ENCODE measurements at places on chromosomes 3 and 15.

DNA sequence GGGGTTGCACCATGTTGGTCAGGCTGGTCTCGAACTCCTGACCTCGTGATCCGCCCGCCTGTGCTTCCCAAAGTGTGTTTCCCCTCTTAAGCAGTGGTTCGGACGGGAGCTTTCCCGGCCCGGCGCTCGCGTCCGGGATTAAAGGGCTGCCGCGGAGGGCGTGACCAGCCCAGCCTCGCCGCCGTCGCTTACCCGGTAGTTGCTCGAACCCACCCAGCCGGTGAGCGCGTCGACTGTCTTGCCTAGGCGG, 513 bp downstream of the CLASP2 start:
- DNase-seq = no peak

- DNase-seq = no peak
Observed at GRCh38 chr15:79075256-79075655, 15.3 kb downstream of the RASGRF1 start.

DNA sequence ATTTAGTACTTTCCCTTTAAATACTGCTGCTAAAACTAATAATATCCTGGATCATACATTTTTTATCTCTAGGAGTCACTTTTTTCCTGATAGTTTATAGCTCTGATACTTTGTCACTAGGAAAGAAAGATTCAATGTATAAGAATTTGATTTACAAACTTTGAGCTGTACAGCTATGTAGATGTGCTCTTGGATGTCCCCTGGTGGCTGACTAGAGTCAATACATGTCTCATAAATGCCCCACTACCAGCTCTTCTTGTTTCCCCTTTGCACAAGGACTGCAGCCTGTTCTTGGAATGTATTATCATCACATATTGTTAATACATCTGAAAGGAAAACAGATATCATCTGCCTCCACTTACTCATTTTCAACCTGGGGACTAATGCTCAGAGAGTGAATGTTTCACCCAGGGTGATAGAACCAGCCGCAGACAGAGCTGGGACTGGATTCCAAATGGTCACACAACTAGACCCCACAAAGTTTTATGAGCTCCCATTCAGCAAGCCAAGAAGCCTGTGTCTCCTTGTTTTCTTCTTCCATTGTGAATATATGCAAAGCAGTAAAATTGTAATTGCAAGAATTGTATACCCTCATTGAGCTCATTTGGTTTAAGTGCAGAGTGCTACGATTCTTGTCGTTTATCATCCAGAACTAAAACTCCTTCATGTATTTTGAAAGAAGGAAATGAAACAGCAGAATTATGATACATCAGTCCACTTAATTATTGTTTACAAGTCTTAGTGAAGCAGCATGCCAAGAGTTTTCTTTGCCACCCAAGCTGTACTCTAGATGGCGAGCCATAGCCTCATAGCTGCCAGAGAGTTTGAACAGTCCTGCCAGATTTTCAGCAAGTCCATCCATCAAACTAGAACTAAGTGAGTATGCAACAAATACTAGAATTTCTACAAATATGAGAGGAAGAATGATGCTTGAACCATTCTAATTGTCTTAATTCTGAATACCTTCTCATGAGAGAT, 261.6 kb upstream of the LMCD1 start:
- no peak for DNase-seq

- no peak for DNase-seq
Observed at GRCh38 chr3:78791753-78792152, 976.0 kb downstream of the ROBO1 start.

DNA sequence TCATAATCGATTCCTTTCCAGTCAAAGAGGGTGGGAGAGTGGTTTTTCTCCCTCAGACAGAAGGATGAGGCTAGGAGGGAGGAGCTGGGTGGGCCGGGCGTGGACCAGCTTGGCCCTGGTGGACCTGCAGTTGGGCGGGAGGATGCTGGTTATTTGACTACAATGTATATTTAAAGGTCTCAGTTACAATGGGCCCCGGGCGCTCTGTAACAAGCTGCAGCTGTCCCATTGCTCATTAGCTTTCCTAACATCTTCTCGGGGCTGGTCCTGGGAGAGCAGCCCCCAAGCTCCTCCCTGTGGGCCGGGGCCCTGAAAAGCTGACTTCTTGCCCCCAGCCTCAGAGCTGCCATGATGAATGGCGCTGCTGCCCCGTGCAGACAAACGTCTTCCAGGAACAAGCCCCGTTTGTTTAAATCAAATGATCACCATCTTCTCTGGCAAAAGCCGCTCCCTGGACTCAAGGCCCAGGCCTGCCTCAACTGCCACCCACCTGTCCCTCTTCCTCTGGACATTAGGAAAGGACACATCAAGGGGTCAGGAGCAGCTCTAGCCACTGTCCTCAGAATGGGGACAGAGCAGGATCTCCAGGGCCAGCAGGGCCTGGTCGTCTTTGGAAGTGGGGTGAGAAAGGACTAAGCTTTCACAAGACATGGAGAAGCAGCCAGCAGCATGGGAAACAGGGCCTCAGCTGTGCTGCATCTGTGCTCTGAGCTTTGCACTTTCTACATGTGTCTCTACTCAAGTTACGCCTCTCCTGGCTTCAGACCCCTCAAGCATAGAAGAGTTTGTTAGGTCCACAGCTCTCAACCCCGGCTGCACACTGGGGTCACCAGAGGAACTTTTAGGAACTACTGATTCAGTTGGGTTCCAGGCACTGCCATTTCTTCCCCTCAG, 38.6 kb downstream of the MAGEF1 start:
- DNase-seq = no peak

DNA sequence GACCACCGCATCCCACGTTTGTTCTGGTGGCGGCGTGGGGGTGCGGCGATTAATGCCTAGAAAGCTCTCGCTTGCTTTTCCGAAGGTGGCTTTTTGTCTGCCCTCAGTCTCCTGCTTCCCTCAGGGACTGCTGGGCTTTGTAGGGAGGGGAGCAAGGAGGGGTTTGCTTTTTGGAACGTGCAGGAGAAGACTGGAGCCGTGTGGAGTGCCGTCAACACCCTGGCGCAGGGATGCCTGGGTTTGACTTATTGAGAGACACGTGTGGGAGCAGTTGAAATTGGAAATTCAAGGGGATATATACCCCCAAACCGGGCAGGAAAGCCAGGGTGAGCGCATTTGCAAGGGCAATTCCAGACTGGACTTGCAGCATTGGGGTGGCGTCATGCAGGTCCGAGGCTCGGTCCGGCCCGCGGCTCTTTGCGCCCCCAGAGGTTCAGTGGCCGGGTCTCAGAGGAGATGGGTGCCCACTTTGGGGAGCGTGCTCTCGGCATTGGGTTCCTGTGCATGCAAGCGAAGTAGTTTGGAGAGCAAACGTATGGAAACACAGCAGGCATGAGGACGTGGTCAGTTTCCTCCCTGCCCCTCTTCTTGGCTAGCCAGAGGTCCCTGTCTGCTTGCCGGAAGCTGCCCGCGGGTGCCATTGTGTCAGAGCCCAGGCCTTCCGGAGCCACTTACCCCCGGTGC, 2.1 kb downstream of the EPHB1 start:
- DNase-seq = no peak

DNA sequence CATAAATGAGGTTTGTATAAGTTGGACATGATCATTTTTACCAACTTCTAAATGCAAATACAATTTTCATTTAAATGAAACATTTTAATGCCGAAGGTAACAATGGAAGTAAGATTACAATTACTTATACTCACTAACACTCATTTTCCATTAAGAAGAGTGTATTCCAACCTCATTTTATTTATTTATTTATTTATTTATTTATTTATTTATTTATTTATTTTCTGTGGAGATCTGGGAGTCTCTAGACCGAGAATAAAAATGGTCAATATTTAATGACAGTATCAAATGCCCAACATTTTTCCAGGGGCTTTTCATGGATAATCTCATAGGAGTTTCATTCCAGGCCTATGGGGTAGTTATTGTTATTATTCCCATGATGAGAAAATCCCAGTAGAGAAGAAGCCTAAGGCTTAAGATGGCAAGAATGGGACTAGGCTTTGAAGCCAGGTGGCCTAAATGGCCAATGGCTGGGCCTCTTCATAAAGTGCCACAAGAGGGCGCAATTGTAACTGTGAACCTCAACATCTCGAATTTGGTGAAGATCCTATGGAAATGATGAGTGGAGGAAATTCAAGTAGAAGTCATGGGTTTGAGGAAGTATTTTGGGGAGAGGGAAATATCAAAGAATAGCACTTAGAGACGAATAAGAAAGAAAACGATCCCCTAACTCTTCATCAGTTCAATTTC, 21.3 kb downstream of the VGLL3 start:
- DNase-seq = no peak

DNA sequence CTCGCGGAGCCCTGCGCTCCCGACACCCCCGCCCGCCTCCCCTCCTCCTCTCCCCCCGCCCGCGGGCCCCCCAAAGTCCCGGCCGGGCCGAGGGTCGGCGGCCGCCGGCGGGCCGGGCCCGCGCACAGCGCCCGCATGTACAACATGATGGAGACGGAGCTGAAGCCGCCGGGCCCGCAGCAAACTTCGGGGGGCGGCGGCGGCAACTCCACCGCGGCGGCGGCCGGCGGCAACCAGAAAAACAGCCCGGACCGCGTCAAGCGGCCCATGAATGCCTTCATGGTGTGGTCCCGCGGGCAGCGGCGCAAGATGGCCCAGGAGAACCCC, 464 bp downstream of the SOX2 start:
- no peak for DNase-seq

- no peak for DNase-seq
Observed at GRCh38 chr3:43054754-43055153, 51.1 kb downstream of the POMGNT2 start.

DNA sequence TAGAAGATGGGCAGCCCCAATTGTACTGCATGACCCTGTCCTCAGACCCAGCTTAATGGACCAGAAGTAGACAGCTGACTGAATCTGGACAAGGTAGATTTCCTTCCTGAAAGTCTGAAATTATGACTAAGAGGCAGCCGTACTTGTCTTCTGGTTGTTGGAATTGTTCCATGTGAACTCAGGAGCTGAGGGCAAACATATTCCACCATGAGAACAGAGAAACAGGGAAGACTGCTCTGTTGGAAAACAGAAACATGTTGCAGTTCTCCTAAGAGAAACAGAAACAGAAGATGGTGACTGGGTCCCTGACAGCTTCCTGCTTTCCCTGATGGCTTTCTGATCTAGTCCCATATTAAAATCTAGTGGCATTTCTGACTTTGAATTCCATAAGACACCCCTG, 24.1 kb downstream of the POPDC2 start:
- DNase-seq = no peak

DNA sequence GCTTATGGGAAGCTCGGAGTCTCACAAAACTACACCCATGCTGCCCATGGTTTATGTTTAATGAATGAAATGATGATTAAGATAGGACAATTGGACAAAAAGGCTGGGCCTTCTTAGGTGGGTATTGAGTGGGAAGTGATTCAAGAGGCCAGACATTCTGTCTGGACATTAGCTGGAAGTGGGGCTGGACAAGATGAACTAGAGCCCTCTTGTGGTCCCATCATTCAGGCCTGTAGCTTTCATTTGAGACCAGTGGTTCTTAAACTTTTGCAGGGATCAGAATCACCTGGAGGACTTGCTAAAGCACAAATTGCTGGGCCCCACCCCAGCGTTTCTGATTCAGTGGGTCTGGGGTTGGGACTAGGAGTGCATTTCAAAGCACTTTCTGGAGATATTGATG, 290.4 kb upstream of the CTDSPL start:
- DNase-seq = no peak

GRCh38 chr3:1561427-1561826, 468.6 kb downstream of the CNTN6 start:
- no peak for DNase-seq

- DNase-seq = no peak
Observed at GRCh38 chr15:64536244-64536836, 76.0 kb downstream of the ZNF609 start.

GRCh38 chr3:149527531-149528339, 53.2 kb downstream of the TM4SF4 start:
- no peak for DNase-seq

GRCh38 chr3:52039846-52040245, 16.5 kb downstream of the DUSP7 start:
- no peak for DNase-seq

- no peak for DNase-seq
Observed at GRCh38 chr15:66077320-66077663, 176.3 kb downstream of the MEGF11 start.

GRCh38 chr15:36827824-36828223, 248.4 kb downstream of the CDIN1 start:
- no peak for DNase-seq

DNA sequence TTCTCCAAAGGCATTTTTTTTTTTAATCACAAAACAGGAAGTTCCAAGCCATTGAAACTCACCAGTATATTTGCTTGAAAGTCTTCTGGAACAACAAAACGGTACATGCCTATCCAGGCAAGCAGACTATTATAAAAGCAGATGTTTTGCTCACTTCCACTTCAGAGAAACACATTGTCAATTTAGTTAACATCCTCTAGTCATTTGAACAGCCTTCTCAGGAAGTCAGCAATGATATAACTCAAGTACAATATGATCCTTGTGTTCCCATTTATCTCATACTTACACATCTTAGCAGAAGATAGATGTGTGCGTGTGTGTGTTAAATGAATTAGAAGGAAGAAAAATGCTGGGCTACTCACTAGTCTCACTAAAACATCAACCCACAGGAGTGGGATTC, 30.4 kb downstream of the MECOM start:
- no peak for DNase-seq

DNA sequence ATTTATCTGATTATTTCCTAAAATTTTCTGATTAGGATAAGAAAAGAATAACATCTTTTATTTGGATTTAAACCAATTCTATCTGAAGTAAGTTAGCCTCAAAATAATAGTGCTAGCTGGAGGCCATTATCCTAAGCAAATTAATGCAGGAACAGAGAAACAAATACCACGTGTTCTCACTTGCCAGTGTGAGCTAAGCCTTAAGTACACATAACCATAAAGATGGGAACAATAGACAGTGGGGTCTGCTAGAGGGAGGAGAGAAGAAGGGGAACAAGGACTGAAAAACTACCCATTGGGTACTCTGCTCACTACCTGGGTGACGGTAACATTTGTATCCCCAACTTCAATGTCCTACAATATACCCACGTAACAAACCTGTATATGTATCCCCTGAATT, 31.3 kb upstream of the LYSMD4 start:
- DNase-seq = no peak

DNA sequence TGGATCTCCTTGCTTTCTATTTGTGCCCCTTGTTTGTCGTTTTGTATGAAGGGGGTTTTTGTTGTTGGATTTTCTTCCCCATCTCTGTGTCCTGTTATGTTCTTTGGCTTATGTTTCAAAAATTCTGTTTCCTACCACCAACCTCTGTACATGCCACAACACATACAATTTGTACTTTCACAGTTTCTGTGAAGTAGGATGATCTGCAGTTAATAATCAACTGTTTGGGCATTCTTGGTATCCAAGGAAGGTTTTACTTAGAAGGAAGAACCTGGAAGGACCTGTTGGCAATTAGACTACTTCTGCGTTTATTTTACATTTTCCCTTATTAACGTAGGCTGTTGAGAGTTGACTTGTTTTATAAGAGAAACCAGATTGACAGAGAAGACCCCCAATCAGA, 8.3 kb downstream of the SETD5 start:
- no peak for DNase-seq
